ENCODE measurements at places on chromosomes 5 and 9.

DNA sequence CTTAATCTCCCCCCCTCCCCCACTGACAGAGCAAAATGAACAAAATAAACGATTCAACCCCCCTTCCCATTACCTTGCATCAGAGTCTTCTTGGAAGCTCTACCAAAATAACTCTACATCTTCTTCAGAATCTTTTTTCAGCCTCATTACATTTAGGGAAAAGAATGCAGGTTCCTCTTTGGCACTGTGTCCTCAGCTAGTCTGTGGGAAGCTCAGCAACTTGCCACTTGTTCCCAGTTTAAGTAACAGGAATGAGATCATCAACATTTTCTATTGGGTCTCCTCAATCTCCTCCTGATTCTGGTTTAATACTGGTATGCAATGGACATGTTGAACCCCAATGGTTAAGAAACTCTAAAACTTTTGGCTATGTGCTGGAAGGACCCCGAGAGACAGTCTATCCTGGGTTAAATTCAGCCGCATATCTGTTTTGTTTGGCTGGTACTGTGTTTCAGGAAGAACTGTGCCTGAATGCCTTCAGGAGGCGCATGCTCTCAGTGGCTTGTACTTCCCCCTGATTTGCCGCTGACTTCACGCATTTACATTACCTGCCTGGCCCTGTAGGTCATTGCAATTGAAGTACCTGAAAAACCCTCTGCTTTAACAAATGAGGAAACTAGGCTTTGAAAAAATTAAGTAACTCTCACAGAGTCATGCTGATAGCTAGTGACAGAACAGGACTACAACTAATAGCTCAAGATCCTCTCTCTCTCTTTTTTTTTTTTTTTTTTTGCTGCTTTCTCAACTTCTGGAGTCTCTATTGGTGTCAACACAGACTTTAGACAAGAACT lies 78.1 kb upstream of the HMHB1 start:
- DNase-seq: no peak

GRCh38 chr5:40333459-40334241 lies 346.1 kb upstream of the PTGER4 start:
- DNase-seq: no peak

- DNase-seq: no peak
Observed at GRCh38 chr9:131419026-131419614, 25.2 kb downstream of the PRRC2B start.

DNA sequence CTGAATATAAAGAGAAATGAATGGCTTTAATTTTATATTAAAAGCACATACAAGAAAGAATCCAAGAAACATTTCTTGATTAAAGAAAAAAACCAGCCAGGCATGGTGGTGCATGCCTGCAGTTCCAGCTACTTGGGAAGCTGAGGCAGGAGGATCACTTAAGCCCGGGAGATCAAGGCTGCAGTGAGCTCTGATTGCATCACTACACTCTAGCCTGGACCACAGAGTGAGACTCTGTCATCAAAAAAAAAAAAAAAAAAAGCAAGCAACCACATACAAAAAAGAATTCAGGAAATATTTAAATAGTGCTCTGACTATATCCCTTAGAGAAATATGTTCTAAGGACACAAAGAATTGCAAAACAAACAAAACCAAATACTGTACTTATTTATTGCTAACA lies 2.5 kb upstream of the PLAC8L1 start:
- no peak for DNase-seq

Data from CD4-positive, alpha-beta T cell treated with Interferon gamma for 1 hour (primary cell).